ENCODE measurements at places on chromosomes 3 and 15.

GRCh38 chr3:125146626-125147490 lies 65.7 kb downstream of the SLC12A8 start:
- DNase-seq, result no peak

DNA sequence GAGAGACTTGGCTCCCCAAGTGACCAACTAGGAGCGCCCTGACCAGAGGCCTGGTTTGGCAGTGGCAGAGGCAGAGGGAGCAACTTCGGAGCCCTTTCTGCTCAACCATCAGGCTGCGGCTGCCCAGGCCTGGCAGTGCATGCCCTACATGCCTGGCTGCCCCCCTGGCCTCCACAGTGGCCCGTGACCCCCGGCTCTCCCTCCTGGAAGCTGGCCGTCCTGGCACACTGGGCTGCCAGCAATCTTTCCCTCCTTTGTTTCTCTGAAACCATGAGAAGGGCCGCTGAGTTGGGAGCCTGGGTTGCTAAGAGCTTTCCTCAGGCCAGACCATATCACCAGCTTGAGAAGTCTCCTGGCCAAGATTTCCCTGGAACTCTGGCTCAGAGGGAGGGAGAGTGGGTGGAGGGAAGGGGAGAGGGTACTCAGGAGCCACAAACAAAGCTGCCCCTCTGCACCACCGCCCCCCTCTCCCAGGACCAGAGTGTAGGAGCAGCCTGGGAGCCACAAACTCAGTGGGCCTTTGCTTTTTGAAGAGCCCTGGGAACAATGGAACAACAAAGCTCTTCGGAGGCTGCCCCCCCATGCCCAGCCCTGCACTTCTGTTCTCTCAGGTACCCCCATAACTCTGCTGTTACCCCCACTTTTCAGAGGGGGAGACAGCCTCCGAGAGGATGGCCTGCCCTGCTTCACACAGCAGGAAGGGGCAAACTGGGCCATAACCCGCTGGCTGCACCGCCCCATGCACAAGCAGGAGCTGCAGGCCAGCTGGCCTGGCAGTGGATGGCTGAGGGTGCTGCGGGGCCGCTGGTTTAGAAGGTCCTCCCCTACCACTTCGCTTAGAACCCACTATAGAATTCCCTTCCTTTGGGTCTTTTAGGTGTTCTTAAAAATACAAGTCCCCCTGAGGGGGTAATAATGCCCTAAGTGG lies 11.3 kb downstream of the CORO2B start:
- DNase-seq, result no peak

- DNase-seq, result no peak
Measured at GRCh38 chr15:98124581-98124980, 164.1 kb downstream of the ARRDC4 start.

- DNase-seq, result no peak
Measured at GRCh38 chr3:72270072-72270681, 485.2 kb upstream of the PROK2 start.

DNA sequence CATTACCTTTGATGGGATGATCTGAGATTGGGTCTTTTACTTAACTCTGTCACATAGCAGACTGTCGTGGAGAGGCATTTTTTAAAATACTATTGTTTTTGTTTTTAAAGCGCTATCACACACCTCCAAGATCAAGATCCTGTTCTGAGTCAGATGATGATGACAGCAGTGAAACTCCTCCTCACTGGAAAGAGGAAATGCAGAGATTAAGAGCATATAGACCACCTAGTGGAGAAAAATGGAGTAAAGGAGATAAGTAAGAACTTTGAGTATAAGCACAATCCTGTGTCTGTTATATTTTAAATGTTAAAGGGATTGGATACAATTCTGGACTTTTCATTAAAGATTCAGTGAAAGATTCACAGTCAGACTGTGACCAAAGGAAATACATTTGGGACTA lies 18.4 kb upstream of the ZBTB47 start:
- DNase-seq, result no peak

GRCh38 chr3:172846103-172846561 lies 95.6 kb downstream of the ECT2 start:
- no peak for DNase-seq

- DNase-seq, result no peak
Measured at GRCh38 chr3:170059447-170059846, 21.7 kb downstream of the GPR160 start.

- no peak for DNase-seq
Measured at GRCh38 chr15:69570454-69570853, 117.8 kb downstream of the RPLP1 start.

GRCh38 chr3:90080988-90081387 lies 973.6 kb downstream of the EPHA3 start:
- no peak for DNase-seq

- DNase-seq, result no peak
Measured at GRCh38 chr3:187799942-187800641, 54.8 kb upstream of the BCL6 start.

- no peak for DNase-seq
Measured at GRCh38 chr3:123739106-123739505, 145.0 kb downstream of the MYLK start.

- DNase-seq, result no peak
Measured at GRCh38 chr3:46097691-46098241, 70.5 kb upstream of the XCR1 start.

GRCh38 chr3:33256249-33256648 lies 21.0 kb upstream of the FBXL2 start:
- DNase-seq, result no peak

- no peak for DNase-seq
Measured at GRCh38 chr3:177652556-177653291, 455.4 kb upstream of the TBL1XR1 start.

- no peak for DNase-seq
Measured at GRCh38 chr15:80834402-80834801, 55.2 kb downstream of the CEMIP start.

Measured in SHP77 (cell line).